IMR-90 (cell line): ENCODE measurements at places on chromosomes 6 and 20. TPM values are rescaled to one million over a fixed set of nuclear protein-coding genes. Genes with fewer than 3 reads are reported as not detected.
A peak's percentile ranks its signal among the peaks of the same experiment; 100 is the strongest.

DNA sequence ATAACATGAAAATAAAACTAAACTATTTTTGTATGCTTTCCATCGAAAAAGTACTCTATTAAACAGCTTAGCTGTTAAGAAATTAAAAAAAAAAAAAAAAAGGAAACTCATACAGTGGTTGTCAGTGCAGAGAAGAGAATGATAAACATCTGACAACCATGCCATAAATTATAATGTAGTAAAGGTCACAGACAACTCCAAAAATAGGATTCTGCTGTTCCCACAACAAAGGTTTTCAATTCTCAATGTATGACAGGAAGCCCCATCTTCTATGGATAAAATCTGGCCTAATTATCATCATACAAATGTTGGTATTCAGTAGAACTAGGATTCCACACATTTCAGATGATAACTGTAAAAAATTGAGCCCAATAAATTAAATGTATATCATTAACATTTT is 5.0 kb downstream of the PLN start:
- no peak for DNase-seq

DNA sequence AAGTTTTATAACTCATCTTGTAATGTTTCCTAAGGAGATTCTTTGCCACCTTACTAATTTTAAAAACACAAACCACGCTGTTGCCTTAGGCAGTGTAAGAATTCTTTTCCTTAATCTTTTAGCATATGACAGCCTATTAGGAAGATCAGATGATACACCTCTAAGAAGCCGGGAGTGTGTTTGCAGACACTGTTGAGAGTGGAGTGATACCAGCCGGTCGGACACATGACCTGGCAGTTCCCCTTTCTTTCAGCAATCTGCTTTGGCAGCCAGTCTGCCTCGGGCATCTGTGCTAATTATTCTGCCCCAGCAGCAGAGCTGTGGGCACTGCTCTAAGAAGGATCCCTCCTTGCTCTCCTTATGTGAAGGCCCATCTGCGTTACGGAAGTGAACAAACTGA is 50.9 kb downstream of the PLCB4 start:
- DNase-seq = no peak

Gene CST5
- not detected in 2 replicates for total RNA-seq

Gene TMEM74B
- not detected in 2 replicates for total RNA-seq

Gene SLC12A5
- not detected in 2 replicates for total RNA-seq

GRCh38 chr6:52416629-52417151 is 3.5 kb upstream of the EFHC1 start:
- peak; percentile 73 for DNase-seq

DNA sequence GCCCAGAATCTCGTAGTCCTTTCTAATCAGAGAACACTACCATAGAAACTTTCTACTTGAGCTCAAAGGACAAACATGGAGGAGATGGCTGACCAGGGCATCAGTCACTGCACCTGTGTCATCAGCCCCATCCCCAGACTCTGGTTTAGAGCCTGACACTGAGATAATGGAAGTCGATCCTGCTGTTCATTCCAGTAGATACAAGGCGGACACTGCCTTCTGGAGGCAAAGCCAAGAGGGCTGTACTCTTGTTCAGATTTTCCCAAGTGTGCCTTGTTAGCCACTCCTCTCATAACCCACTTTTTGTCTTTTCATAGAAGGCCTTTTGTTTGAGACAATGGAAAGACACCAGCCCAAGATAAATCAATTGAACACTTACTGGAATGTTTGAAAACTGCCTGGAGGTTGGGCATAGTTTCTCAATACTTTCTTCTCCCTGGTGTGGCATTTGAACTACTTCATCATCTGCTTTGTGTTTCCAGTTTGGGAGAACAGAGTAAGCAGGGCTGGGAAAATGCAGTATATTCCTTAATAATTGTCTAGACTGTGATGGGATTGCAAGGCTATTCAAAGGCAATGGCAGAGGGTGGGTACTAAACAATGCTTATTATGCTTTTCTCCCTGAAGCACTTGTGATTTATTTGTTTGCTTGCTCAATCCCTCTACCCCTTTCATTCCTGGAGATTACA is 99.7 kb downstream of the CLIC5 start:
- no peak for DNase-seq

DNA sequence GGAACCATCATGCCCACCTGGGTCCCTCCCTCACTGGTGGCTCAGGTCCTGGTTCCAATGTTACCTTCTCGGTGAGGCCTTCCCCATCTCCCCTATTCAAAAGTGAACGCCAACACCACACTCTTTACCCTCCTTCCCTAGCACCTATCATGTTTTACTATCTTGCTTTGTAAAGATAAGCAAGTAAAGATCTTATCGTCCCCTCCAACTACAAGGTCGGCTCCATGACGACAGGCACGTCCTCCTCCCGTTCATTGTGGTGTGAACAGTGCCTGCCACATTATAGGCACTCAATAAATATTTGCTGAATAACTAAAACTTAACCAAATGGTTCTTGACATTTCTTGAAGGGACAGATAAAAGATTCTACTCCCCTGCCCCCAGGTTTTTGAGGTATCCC is 147.1 kb downstream of the PREX1 start:
- DNase-seq = no peak

DNA sequence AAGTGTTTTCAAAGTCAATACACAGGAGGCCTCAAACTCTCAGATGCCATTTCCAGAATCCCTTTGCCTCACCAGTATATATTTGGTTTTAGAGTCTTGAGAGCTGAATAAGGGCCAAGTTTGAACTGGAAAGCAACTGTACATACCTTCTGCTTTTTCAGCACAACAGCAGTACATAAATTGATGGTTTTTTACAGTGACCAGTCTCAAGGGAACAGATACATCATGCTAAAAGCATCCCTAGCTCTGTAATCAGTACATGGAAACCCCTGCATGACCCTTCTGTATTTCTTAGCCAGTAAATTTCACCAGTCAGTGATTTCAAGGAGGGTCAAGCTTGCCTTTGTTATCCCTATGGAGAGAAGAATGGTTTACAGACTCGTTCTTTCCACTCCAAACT is 40.6 kb upstream of the ECHDC1 start:
- peak; percentile 41 for DNase-seq

Gene CLDN20
- not detected in 2 replicates for total RNA-seq

DNA sequence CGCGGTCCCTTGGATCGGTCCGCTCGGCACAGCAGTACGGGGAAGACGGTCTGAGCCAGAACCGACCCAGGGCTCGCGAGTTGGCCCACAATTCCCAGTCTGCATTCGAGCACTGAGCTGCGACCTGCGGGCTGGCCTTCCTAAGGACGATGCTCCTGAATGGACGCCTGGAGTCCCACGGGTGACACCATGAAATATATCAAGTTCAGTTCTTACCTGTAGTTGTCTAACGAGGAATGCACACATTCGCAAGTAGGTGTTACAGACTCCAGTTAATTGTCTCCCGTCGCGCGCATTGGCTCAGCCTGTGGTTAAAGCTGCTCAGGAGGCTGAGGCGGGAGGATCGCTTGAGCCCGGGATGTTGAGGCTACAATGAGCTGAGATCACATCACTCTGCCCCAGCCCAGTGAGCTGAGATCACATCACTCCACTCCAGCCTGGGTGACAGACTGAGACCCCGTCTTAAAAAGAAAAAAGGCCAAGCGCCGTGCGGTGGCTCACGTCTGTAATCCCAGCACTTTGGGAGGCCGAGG is 802 bp downstream of the PEX7 start:
- no peak for DNase-seq

Gene DEFB124
- total RNA-seq = not detected in 2 replicates

DNA sequence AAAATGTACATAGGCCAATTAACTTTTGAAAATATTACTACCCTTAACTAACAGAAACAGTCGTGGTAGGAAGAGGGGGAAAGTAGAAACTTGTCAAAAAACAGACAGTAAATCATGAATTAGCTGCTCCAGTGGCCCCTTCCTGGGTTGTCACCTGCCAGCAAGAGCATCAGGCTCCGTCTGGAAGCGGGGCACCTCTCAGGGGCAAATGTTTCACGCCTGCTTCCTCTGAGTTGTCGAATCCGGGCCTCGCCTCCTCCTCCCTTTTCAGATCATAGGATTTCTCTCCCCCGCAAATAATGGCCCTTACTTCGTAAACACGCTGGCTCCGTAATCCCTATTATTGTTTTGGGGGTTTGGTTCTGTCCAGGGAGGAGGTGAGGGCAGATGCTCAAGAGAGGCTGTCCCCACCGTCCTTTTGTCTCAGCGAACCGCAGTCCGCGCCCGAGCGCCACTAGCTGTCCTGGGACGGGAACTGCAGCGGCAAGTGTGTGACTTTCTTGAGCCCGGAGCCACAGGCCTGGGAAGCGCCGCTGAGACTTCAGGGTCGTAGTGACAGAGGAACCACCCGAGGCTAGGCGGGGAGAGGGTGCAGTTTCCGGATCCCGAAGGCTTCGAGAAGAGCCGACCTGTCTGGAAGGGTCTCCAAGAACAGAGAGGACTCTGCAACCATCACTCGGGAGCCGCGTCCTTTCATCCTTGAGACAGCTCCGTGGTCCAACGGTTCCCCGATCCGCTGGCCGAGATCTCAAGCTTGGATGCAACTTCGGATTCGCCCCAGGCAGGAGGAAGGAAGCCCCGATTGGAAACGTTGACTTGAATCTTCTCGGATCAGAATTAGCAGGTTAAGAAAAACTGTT is 214.5 kb upstream of the ZNF184 start:
- DNase-seq = peak; percentile 62
